Prostate gland (tissue), 2 donors: ENCODE measurements at places on chromosomes 5 and 9. TPM values are rescaled to one million over a fixed set of nuclear protein-coding genes. Genes with fewer than 3 reads are reported as not detected.

The DIAPH1 gene
- 34.8 TPM for total RNA-seq

The ADGRD2 gene
- total RNA-seq = 1.0 TPM

The CHMP5 gene
- 48.8 TPM for total RNA-seq

The CWC27 gene
- total RNA-seq = 8.5 TPM

The MYOT gene
- 7.2 TPM for total RNA-seq

The SLIT3 gene
- total RNA-seq = 8.3 TPM

The EDIL3 gene
- total RNA-seq = 5.5 TPM

The DBH gene
- not detected for total RNA-seq

DNA sequence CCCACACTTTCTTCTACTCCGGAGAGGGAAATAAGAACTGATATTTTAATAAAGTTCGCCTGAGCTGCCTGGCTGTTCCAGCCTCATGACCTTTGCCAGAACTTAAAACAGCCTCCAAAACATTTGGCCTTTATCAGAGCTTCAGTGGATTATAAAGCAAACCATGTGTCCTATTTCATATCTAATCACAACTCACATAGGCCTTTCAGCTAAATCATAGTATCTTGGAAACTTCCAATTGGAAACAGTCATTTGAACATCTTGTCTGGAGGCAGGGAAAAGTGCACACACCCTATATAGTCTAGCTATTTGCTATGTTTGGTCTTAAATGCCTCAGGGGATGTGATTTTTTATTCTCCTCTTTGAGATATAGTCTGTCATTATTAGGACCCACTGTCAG, 46.0 kb upstream of the FREM1 start:
- DNase-seq = no peak

DNA sequence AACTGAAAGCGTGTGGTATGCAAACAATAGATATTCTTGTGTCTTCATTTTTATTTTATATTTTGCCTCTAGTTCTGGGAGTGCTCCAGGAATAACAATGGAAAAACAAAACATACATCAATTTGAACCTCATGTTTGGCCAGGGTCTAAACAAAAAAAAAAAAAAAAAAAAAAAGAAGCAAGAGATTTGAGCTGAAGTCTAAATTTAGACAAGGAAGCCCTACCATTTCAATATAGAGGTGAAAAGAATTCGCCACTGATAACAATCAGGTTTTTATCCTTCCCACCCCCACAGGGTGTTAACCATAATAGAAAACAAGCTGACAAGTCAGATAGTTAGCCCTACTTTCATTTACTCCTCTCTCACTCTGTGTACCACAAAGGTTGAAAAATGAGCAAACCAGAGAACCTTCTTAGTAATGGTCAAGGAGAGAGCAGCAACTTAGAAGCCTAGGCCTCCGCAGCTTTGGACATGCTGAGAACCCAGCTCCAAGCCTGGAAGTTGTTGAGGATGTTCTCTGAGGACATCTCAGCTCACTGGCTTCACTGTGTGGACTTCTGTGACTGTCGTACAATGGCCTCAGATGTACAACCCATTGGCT, 118.2 kb upstream of the HMHB1 start:
- no peak for DNase-seq

DNA sequence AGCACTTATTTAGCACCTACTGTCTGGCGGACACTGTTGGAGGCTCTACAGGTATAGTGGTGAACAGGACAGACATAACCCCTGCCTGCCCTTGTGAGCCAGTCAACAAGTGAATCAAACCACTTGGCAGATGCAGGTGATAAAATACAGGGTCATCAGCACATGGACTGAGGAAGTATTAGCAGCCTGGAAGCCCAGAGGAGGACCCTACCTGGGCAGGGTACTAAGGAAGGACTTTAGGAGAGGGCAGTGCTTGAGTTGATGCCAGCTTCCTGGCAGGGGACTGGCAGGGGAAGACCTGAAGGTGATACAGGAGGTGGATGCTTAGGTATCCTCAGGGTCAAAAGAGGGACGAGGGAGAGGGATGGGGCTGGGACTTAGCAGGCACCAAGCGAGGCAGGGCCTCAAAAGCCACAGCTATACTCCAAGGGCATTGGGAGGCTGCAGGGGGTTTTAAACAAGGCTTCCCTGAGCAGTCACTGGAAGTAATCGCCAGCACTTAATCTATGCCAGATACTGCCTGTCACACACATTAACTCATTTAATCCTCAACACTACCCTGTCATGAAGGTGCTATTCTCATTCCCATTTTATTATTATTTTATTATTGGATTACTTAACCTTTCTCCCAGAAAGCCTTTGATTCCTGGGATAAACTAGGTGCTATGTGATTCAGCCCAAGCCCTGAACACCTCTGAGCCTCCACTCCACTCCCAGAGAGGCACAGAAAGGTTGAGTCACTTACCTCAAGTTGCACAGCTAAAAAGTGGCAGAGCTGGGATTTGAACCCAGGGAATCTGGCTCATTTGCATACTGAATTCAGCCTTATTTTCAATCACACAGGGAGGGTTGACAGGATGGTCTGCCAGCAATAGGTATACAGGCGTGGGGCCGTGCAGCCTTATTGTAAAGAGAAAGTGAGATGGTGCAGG, 63.8 kb upstream of the ORM1 start:
- no peak for DNase-seq

DNA sequence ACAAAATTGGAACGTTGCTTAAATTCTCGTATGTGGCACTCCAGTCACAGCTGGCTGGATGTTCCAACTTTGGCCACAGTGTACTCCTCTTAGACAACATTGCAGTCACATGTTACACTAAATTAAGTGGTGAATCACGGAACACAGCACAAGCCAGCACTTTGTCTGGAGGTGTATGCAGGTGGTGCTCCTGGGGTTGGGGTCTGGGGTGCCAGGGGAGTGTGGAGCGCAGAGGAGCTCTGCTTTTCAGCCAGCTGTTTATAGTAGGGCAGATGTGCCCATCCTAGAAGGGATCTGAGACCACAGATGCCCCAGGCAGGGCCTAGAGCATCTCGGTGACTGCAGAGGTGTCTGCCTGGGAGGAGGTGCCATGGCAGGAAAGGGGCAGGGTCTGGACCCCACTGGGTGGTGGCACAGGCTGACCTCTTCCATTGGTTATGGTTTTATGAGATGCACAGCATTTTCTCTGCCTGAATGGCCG, 82.6 kb downstream of the WNK2 start:
- DNase-seq = no peak

DNA sequence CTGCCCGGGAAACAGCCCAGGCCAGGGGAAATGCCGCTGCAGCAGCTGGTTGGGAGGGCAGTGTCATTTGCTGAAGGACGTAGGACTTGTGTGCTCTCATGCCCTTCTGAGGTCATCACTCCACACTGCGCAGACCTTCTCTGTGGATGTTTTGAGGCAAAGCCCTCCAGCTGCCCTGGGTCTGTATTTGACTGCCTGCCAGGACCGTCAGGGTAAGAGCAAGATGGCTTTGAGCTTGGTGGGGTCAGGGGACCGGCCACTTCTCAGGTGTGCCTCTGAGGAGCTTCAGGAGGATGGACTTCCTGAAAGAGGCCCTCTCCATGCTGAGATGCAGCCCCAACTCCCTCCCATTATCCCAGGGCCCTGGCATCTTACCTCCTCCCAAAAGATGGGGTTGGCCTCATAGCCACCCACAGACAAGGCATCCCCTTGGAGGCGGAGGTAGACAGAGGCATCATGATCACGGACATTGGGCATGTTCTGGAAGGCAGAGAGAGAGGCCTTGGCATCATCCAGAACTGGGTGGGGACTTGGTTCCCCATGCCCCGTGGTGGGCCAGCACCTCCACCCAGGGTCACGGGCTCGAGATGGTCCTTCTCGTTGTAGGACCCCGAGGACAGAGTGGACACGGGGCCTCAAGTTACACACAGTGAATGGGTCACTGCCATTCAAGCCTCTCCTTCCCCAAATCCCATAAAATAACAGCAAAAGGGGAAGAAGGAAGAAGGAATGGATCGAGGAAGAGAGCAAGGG, 19.4 kb downstream of the SARDH start:
- DNase-seq = no peak

- no peak for DNase-seq
Observed at GRCh38 chr9:15400281-15400941, 22.3 kb upstream of the SNAPC3 start.

DNA sequence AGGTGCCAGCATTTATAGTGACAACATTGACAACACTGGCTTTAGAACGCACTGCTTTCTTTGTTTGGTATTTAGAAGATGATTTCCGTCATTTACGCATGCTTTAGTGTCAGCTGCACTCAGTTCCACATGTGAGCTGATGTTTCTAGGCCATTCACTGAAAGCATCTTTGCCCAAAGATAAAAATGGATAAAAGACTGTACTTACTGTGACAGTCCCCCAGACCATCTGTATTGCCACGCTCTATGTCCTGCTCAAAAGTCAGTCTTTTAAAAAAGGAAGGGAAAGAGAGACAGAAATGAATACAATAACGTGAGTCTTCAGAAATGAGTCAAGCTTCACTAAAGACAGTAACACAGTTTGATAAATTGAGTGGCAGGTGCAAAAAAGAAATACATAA, 99.3 kb downstream of the SEMA6A start:
- no peak for DNase-seq

GRCh38 chr5:6450319-6450833, 1.7 kb downstream of the UBE2QL1 start:
- no peak for DNase-seq

GRCh38 chr9:99253134-99253533, 31.1 kb downstream of the SEC61B start:
- no peak for DNase-seq

- DNase-seq = no peak
Observed at GRCh38 chr5:130068101-130068500, 163.8 kb downstream of the CHSY3 start.

GRCh38 chr5:59256331-59256730, 637.2 kb downstream of the PDE4D start:
- no peak for DNase-seq

- no peak for DNase-seq
Observed at GRCh38 chr5:94775088-94775487, 156.6 kb downstream of the SLF1 start.

DNA sequence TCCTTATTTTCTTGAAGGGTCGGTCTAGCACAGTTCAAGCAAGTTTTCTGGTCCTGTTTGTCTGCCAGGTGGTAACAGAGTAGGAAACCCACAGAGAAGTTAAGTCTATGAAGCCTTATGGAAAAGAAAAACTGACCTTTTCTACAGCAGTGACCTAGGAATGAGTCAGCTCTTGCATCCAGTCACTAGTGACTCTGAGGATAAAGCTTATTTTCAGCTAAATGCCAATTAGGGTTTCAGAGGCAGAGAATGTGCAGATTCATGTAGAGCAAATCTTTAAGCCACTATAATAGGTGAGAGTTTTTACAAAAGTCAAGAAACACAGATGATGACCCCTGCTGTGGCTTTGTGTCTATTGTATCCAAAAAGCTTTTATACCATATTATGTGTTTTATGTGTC, 100.7 kb downstream of the CWC27 start:
- no peak for DNase-seq

DNA sequence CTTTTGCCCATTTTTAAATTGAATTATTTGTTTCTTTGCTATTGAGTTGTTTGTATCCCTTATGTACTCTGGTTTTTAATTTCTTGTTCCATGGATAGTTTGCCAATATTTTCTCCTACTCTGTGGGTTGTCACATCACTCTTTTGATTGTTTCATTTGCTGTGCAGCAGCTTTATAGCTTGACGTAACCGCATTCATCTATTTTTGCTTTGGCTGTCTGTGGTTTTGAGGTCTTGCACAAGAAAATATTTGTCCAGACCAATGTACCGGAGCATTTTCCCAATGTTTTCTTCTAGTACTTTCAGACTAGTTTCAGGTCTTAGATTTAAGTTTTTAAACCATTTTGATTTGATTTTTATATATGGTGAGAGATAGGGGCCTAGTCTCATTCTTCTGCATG, 36.2 kb upstream of the ZNF366 start:
- DNase-seq = no peak

GRCh38 chr5:150399524-150400211, 13.0 kb downstream of the CD74 start:
- DNase-seq = no peak
